Activated gamma-delta T cell (primary cell): ENCODE measurements at places on chromosomes 4 and X.

DNA sequence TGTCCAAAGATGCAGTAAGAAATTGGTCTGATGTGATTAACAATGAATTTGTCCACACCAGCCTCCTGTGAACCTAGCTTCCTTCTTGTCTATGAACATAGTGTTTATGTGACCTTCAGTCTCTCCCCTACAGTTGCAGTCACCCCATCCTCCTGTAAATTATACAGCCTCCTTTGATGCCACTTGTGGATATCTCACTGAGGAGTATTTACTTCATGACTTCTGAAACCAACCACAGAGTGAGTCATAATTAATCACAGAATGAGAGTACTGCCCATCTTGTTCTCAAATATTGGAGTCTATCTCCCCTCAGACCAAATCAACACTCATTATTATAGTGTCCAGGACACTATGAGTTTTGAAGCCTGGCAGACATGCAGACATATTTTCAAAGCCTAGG lies 27.3 kb upstream of the XAGE2 start:
- DNase-seq = no peak

GRCh38 chr4:171441300-171441941 lies 371.8 kb upstream of the GALNTL6 start:
- DNase-seq = no peak

DNA sequence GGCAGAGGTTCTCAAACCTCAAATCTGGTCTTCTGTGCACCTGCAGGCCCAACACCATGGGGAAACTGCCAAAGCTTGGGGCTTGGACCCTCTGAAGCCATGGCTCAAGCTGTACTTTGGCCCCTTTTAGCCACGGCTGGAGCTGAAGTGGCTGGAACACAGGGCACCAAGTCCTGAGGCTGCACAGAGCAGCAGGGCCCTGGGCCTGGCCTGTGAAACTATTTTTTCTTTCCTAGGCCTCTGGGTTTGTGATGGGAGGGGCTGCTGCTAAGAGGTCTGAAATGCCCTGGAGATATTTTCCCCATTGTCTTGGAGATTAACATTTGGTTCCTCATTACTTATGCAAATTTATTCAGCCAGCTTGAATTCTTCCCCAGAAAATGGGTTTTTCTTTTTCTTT lies 18.3 kb upstream of the PI4K2B start:
- no peak for DNase-seq

- DNase-seq = no peak
Observed at GRCh38 chr4:171239196-171239595, 574.0 kb upstream of the GALNTL6 start.

GRCh38 chrX:107560041-107560440 lies 68.3 kb upstream of the PRPS1 start:
- no peak for DNase-seq

DNA sequence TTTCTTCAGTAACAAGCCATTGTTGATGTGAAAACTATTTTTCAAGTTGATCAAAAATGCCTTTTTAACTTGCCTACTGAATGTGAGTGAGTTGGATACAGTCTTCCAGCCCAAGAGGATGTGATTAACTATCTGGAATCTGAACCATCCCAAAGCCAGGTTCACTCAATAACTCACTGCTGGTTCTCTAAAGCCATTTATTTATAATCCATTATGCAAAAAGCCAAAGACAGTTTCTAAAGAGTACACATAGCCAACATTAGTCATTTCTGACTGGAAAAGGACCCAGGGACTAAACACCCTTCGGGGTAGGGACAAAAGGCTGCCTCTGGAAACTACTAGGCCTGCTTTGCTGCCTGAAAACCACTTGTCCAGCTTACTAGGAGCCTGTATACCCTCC lies 109.6 kb downstream of the SHROOM4 start:
- no peak for DNase-seq

DNA sequence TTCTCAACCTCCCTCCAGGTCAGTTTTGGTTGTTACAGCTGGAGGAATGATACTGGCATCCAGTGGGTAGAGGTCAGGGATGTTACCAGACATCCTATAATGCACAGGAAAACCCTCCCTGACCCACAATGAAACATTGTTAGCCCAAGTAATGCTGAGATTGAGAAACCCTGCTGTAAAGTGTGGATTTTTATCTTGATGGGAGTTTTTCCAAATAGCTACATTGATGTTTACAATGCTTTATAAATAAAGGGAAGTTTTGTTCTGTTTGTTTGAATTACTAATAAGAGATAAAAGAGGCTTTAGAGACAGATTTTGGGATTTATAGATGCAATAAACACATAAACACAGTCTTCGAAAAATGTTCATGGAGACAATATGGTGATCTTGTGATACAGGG lies 194.0 kb upstream of the NUDT6 start:
- DNase-seq = no peak

DNA sequence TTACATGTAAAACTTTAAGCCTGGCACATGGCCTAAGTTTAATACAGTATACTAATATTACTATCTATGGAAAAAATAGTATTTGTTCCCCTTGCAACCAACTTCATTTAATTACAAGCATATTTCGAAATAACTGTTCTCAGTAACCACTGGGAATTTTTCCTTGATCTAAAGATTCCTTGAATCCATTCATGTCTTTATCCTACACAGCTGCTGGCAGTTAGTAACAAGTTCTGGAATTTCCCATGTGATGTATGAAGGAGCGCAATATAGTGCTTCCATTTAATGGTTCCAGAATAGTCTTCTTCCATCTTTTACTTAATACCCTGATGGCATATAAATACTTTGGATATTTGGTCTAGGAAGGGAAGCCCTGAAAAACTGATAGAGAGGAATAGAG lies 136.5 kb downstream of the AASDH start:
- no peak for DNase-seq

DNA sequence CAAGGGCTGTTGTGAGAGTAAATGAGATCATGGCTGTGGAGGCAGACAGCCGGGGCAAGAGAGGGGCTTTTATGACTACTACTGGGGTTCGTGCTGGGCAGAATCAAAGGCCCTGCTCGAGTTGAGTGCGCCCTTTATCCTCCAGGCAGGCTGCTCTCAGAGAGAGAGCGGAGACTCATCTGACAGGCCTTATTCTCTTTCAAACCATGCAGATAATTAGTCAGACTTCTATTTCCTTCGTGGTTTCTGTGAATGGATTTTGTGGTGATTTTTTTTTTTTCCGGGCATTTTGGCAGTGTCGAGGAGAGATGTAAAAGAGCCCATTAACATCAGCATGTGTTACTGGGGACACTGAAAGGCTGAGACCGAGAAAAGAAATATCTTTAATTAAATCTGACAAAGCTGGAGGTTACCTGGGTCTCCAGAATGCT lies 73.6 kb downstream of the MED28 start:
- no peak for DNase-seq

- no peak for DNase-seq
Observed at GRCh38 chr4:3812211-3812934, 46.2 kb downstream of the ADRA2C start.

- DNase-seq = no peak
Observed at GRCh38 chr4:53185869-53186585, 179.8 kb downstream of the SCFD2 start.

DNA sequence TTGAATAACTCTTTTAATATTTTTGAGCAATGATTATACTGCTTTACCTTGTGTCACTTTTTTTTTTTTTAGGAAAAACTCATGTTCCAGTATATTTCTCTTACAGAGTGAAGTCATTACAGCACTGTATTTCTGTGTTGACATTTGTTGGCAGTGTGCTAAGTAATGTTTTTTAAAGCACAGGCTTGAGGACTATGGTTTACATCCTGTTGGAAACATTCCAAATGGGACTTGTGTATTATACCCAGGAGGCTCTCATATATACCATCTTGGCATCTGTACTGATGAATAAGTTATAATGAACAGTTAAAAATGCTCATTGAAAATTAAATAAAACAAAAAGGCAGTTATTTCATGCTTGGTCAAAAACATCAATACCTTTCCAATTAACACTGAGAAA lies 33.8 kb downstream of the CEP44 start:
- DNase-seq = no peak

DNA sequence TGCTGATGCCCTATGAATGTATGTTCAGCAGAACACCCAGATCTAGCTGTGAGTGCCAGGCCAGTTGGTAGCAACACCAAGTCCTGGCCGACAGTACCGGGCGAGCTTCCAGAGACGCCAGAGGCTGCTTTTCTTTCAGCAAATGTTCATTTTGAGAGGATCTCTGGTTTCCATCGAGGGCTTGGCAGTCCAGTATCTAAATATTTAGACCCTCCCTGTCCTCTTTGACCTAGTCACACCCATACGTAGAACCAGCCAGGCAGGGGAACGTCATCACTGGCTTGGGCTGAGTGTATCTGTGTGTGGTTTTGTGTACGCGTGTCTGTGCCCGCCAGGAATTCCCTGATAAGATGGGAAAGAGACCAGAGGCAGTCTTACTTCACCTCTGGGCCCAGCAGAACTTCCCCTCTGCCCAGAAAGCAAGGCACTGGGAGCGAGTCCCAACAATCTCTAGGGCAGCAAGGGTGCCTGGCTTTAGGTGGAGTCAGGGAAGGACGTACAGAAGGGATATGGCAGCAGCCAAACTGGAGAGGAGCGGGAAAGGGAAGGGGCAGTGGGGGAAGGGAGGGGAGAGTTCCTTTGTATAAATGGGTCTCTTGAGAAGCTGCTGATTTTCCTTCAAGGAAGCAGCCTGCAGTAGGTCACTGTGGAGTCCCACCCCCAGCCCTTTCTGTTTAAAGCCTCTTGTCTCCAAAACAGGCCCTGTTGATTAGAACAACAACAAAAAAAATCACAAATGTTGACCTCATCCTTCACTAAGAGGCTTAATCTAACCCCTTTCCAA lies 15.0 kb upstream of the ELF4 start:
- no peak for DNase-seq

GRCh38 chr4:105060628-105061027 lies 86.0 kb upstream of the TET2 start:
- DNase-seq = no peak

DNA sequence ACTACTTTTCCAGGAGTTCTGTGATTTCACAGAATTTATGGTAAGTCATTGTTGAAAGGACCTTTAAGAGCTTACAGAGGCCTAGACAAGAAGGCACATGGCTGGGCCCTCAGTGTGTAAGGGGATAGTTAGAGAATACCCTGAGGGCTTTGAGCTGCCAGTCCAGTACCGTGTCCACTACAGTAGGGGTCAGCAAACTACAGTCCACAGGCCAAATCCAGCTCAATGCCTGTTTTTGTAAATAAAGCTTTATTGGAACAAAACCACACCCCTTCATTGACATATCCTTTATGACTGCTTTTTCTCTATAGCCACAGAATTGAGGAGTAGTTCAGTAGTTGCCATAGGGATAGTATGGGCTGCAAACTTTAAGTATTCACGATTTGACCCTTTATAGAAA lies 176.2 kb downstream of the MID1 start:
- DNase-seq = no peak

DNA sequence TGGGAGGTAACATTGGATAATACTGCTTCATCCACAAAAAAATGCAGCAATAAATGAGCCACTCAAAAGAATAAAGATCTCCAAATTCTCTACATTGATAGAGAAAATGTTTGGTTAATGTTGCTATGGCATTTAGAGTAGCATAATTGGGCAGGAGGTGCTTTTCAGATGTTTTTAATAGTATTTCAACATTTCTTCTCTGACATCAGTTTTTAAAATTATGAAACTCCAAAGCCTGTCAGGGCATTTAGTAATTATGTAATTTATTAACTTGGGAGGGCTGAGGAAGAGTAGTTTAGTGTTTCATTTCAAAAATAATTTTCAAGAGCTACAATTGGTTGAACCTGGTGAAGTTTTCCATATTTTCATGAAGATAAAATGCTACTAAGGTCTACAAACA lies 211.3 kb upstream of the INTU start:
- no peak for DNase-seq

DNA sequence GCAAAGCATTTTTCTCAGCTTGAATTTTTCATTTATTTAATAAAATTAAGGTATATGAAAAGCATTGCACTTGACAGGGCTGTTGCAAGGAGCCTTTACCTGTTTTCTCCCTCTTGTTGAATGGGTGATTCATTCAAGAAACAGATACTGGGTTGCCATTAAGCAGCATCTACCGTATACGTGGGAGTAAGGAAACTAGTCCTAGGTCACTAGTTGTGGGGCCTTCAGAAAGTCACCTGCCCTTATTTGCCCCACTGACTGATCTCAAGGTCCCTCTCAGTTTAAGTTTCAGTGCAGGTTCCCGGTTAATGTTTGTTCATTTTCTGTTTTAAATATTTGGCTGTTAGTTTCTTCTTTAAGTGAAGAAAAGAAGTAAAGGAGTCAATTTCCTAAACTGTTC lies 34.0 kb downstream of the LHFPL1 start:
- no peak for DNase-seq

DNA sequence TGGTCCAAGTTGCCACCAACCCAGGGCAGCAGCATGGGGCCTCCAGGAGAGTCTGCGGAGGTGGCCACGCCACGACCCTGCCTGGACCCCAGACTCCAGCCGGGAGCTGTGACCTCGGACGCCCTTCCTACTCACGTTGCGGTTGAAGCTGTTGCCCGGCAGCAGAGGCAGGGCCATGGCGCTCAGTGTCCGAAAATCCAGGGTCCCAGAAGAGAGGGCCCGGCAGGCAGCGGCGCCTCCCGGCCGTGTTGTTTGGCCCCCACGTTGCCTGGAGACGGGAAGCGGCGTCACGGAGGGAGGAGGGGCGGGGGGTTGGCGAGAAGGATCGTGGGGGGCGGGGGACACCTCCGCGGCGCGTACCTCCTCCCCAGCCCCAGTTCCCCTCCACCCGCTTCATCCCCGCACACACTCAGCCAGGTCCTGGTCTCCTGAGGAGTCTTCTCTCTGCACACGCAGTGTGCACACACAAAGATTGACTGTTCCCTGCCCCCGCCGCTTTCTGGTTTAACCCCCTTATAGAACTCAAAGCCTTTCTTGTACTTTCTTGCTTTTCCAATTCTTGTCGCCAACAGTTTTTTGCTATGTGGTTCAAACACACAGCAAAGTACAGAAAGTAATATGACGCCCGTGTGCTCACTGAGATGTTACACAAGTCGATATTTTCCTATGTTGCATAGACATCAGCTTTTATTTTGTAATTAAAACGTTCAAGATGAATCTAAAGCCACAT lies at the start of gene EFHC2:
TSS of gene EFHC2 (minus strand) at position 261 of the 730 bp plus-strand sequence. CDS start at position 177, 84 bp downstream.
- peak; percentile 55 for DNase-seq

DNA sequence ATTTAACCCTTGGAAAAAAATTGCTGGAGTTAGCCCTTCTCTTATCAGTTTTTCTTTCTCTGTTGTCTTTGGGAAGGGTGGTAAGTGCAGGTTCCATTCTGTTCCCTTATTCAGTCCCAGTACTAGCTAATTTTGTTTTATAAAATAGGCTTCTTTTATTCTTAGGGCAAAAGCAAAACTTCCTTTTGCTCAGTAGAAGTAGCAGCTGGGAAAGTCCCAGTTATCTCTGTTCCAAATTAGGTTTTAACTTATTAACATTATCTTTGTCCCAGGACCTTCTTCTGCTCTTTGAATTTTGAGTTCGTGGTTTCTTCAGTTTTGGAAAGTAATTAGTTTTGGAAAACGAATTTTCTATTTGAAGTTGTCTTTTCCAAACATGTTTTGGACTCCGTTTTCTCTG lies 61.1 kb downstream of the BANK1 start:
- no peak for DNase-seq
